ENCODE measurements at places on chromosomes 5 and 9. TPM values are rescaled to one million over a fixed set of nuclear protein-coding genes. Genes with fewer than 3 reads are reported as not detected.

SOX30 gene
- total RNA-seq = not detected

GFPT2 gene
- 1.1 TPM for total RNA-seq

LAMC3 gene
- total RNA-seq = 0.12 TPM

LCNL1 gene
- total RNA-seq = 1.6 TPM

ADGRD2 gene
- total RNA-seq = not detected

CXXC5 gene
- total RNA-seq = 166 TPM
